ENCODE measurements at places on chromosomes 3 and 15.
A peak's percentile ranks its signal among the peaks of the same experiment; 100 is the strongest.

DNA sequence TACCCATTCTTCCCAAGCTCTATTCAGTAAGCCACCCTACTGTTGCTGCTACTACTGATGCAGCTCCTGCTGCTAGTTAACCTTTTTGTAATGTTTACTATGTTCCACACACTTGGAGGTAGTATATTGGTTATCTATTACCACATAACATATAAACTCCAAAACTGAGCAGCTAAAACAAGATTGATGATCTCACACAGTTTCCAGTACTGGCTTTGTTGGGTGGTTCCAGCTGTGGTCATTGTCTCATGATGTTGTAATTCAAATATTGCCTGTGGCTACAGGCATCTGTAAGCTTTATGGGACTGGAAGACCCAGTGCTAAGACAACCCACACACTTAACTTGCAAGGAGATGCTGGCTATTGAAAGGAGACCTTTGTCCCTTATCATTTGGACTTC lies 556.2 kb upstream of the SUCLG2 start:
- DNase-seq, result no peak

DNA sequence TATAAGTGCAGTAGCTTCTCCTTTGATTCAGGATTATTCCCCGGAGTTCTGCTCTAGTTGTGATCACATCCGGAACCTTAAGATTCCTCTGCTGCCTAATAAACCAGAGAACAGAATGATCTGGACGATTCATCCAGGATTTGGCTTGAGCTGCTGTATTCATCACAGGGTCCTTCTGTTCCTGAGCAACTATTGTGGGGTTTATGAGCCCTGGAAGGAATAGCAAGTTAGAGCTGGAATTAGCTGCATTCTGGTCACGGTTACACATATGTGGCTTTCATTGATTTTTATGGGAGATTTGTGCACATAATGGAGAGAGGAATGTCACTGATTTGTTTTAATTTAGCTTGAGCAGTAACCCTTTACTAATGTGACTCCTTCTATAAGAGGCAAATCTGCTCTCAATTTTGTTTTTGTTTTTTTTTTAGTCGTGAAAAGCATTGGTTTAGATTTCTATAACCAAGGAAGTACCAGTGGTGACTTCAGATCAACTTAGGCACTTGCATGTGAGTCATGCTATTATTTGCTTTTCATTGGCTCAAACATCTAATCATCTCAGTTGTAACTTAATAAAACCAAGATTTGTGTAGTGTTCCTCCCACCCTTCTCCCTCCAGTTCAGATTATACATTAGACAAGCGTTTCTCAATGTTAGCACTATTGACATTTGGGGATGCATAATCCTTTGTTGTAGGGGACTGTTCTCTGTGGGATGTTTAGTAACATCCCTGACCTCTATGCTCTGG lies 148.5 kb downstream of the OTOL1 start:
- DNase-seq, result no peak

- DNase-seq, result no peak
These were observed 24.5 kb downstream of the NANOGP8 start for GRCh38 chr15:35060591-35060990.

- no peak for DNase-seq
These were observed 276.5 kb upstream of the ATP11B start for GRCh38 chr3:182516597-182517336.

DNA sequence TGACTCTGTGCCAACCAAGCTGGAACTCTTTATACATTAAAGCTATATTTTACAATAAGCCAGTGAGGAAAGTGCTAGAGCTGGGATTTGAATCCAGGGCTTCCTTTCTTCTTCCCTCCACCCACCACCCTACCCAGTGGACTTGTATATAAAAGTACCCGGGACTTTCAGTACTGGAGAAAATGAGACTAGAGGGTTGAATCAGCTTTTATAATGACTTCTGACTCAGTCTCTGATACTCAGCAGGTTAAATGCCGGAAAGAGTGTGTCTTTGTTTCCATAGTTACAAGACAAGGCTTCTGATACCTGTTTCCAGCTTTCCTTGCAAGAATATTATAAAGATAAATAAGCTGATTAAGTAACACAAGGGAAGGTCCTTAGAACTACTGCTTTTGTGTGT lies 80.9 kb downstream of the FRMD4B start:
- DNase-seq, result no peak

DNA sequence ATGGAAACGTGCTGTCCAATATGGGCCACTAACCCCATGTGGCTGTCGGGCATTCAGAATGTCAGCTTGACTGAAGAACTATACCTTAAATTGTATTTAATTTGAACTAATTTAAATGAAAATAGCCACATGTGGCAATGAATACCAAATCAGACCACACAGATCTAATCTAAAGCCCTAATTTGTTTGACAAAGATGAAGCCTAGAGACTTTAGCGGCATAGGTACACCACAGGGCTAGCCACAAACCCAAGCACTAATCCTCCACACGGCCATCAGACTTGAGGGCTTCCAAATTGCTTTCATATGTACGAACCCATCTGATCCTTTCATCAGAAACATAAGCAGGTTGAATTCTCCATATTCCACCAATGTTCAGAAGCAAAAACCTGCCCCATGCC lies 81.4 kb downstream of the SHQ1 start:
- no peak for DNase-seq

DNA sequence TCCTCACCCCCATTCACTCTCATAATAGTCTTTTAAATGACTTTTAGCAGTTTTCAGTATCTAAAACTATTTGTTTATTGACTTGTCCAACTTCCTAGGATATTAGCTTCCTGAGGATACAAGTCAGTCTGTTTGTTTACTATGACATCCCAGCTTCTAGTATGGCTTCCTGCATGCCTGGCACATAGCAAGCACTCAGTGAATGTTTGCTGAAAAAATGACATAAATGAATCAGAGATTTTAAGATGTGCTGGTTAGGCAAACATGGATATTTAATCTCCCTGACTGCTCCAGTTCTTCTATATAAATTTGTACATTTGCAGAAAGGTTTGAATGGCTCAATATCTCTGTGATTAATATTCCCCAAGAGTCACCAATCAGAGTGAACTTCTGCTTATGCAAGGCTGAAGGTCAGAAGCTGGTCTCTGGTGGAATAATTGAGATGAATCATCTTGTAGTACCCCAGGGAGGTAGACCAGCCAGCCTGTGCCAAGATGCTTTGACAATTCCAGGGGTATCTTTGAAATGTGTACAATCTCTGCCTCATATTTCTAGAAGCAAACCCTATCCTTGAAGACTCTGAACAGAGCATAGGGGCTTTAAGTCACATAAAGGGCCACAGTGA lies 219.0 kb upstream of the LMCD1 start:
- no peak for DNase-seq

DNA sequence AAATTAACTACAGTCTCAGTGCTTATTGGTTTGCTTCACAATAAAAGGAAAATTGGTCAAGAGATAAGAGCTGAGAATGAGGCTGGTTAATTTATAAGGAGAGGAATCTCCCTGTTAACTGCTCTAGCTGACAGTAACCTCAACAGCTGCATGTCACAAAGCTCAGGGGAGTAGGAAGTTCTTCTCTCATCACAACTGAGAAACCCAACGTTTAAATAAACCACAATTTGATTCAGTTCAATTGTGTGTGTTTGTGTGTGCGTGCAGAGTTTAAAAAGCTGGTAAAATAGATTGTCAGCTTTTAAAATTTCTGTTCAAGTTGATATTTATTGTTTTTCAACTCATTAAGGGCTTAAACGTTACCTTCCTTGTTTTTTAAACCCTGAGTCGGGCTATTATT lies 3.5 kb upstream of the TGFBR2 start:
- DNase-seq, result no peak

- no peak for DNase-seq
These were observed 7.8 kb downstream of the SPG21 start for GRCh38 chr15:64981812-64982431.

GRCh38 chr3:189071446-189071845 lies 100.3 kb upstream of the TPRG1 start:
- no peak for DNase-seq

- no peak for DNase-seq
These were observed 22.0 kb downstream of the ASTE1 start for GRCh38 chr3:131004603-131005002.

- DNase-seq, result peak; percentile 41
These were observed 70.0 kb upstream of the CGNL1 start for GRCh38 chr15:57306161-57306943.

DNA sequence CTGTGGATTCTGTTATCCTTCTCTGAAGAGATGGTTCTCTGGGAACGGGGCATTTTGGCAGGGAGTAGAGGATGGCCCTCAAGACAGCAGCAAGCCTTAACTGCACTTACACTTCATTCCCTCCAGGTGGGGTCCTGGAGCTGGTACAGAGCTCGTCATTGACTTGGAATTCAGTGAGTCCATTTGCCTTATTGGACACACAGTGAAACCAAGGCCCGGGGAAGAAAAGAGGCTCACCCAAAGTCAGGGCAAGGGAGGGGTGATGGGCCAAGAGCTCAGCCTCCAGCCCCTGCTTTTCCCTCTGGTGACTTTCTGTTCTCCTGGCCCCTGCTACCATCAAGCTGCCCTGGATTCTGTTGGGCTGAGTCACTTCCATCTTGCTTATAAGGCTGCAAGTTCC lies 125.6 kb downstream of the ETFA start:
- DNase-seq, result no peak

- DNase-seq, result no peak
These were observed 82.9 kb downstream of the ST6GAL1 start for GRCh38 chr3:187013159-187013716.

GRCh38 chr15:98717942-98718341 lies 69.6 kb downstream of the IGF1R start:
- no peak for DNase-seq

DNA sequence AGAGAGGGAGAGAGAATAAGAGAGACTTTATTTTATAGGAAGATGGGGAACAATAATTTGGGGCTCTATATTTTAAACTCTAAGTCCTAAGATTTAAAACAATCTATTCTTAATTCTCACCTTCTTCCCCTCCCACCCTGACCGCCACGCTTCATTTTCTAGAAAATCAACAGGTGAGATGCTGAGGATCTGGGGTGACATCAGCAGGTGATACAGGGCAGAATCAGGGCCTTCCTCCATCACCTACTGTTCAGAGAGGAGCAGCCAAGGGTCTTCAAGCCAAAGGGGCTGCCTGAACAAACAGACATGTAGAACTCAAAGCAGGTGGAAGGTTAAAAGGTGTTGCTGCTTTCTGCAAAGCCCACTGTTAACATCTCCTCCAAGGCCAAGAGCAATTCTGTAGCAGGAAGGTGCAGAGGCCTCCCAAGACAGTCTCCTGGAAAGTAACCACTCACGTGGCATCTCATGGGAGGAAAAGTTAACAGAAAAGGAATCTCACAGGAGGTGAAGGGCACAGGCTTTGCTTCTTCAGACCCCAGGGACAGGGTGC lies 183.6 kb upstream of the TLE3 start:
- no peak for DNase-seq

DNA sequence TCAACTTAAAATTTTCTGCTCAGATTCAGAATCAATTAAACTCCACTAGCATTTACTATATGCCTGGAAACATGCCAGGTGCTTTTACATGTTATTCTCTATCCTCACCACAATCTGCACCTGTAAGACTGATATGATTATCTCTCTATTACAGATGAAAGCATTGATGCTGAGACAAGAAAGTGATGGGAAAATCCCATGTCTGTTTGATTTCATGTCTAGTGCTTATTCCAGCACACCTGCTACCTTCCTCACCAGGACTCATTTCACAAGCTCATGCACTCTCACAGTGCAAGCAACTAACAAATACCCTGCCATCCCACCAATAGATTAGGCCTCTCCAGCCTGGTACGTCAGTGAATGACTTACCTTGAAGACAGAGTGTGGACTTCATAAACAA lies 25.0 kb upstream of the BCL6 start:
- DNase-seq, result no peak

- DNase-seq, result no peak
These were observed 85.4 kb upstream of the SUCLG2 start for GRCh38 chr3:67739851-67740250.

- no peak for DNase-seq
These were observed 294.6 kb downstream of the MEX3B start for GRCh38 chr15:81751256-81751655.

DNA sequence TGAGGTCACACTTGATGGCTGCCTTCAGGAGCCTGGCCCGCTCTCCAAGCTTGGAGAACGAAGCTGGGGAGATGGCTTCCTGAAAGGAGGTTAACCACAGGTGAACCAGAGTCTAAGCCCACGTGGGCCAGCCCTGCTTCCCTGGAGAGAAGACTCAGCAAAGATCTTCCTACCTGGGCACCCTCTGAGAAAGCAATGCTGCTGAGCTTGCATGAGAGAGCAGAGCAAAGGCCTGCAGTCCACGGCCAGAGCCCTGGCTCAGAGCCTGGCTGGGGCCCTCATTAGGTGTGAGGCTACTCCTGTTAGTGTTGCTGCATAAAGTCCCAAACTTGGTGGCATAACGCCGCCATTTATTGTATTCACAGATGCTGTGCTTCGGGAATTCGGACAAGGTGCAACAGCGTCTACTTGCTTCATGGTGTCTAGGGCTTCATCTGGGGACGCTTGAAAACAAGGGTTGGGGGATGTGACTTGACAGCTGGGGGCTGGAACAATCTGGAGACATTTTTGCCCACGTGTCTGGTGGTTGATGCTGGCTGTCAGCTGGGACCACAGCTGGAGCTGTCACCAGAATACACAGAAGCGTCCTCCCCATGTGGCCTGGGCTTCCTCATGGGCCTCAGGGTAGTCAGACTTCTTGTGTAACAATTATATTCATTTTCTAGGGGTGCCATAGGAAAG lies 87.9 kb upstream of the MEF2A start:
- DNase-seq, result no peak

GRCh38 chr3:119352034-119352609 lies 57.9 kb downstream of the ARHGAP31 start:
- no peak for DNase-seq

DNA sequence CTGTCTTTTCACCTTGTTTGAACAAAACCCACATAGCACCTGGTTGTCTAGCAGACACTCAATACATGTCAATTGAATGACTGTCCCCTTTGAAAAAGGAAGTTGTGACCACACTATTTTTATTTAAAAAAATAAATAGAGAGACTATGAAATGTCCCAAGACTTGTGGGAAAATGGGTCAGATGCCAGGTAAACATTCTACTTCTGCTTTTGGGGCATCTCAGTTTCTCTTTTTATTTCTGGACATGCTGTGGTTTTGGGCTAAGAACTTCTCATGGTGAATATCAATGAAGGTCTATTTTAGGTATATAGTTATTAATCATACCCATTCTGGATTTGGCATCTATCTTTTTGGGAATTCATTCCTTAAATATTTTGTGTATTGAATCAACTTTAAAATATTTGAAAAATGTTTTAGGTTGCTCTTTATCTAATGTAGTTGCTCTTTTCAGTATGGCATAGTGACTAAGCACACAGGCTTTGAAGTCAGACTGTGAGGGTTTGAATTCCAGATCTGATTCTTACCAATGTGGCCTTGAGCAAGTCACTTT lies 4.4 kb downstream of the TMEM45A start:
- no peak for DNase-seq

GRCh38 chr3:44128057-44128775 lies 113.5 kb upstream of the TOPAZ1 start:
- no peak for DNase-seq

DNA sequence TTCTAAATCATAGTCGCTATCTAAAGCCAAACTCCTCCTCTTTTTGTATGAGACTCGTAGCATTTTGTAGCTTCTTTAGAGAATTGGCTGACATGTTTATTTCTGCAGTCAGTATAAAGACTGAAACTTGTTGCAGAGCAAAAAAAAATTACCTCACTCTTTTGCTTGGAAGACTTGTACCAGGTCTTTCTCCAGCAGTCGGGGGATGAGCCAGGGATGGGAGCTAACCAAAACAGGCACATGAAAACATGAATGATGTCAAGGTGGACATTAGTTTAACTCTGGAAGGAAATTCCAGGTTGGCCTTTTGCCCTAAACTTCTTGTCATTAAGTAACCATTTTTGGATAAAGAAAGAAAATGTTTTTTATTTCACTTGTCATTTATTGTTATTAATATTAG lies 47.0 kb upstream of the SCAANT1 start:
- DNase-seq, result no peak

Measured in GM04504 (cell line).